Coronary artery (tissue), 2 donors: ENCODE measurements at places on chromosomes 7 and 10.
A peak's percentile ranks its signal among the peaks of the same experiment; 100 is the strongest.

- no peak for DNase-seq
Measured at GRCh38 chr10:52742731-52743130, 29.9 kb downstream of the MBL2 start.

GRCh38 chr10:30784897-30785605 is 155.5 kb upstream of the LYZL2 start:
- peak; percentile 94 for DNase-seq

GRCh38 chr10:34280599-34281374 is 534.3 kb downstream of the PARD3 start:
- DNase-seq = no peak

DNA sequence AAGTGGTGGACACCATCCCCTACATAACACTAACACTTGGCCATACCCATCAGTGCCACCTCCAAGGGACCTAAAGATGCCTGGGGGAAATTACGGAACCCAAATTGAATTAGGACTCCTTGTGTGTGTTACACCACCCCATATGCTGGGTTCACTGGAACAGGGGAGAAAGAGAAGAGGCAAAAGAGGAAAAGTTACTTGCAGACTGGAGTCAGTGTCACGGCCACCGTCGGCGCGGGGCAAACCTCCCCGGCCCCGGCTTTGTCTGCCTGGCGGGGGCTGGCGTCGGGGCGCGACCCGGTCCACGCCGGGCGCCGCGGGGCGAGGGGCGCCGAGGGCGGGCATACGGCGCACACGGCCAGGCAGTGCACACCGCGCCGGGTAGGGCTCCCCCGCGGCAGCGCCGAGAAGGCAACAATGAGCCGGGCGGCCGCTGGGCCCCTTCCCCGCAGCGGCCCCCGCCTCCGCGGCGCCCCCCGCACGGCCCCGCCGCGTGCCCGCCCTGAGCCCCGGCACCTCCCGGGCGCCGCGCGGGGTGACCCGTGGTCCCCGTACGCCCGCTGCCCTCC is 171.1 kb downstream of the FAM107B start:
- DNase-seq = no peak

DNA sequence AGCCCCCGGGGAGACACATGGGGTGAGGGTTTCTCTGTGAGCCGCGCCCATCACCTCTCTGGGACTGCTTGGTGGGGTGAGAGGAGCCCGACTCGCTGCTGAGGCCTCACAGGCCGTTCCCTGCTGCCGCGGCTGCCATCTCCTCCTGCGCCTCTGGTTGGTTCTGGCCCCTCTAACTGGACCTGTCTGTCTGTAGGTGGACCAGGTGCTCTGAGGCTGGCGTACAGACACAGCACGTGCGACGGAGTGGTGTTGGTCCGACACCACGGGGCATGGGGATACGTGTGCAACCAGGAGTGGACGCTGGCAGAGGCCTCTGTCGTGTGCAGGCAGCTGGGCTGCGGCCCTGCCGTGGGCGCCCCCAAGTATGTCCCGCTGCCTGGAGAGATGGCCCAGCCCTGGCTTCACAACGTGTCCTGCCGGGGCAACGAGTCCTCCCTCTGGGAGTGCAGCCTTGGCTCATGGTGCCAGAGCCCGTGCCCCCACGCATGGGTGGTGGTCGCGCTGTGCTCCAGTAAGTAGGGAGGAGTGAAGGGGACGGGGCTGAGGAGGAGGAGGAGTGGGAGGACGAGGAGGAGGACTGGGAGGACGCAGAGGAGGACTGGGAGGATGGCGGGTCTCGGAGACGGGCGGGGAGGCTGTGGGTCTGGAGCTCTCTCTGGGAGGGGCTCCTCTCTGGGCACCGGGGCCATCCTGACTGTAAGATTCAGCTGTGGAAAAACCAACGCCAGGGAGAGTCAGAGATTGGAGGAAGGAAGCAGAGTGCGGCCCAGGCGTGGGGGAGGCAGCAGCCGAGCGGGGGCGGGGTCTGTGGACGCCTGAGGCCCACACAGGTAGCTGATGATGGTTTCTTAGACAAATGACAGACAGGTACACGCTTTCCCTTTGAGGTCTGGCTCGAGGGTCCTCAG is 2.6 kb downstream of the SCART1 start:
- DNase-seq = peak; percentile 45
